NCI-H748 treated with DMSO at 0.1 percent for 48 hours (cell line): ENCODE measurements at places on chromosomes 4 and X.

- no peak for DNase-seq
Measured at GRCh38 chr4:2261110-2261852, 628 bp downstream of the MXD4 start.

DNA sequence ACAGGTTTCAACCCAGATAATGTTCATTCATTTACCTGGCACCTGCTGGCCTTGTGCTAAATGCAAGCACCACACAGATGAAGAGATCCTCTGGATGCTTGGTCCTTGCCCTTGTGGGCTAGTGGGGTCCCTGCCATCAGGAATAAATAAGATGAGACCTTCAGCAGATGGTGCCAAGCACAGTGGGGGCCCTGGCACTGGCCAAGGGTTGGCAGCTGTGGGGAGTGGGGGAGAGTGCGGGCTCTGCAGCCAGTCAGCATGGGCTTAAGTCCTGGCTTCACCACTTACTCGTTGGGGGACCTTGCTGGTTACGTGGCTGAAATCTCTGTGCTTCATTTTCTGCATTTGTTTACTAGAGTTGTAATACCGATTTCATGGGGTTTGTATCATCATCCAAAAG lies 6.9 kb downstream of the LAP3 start:
- DNase-seq = no peak

DNA sequence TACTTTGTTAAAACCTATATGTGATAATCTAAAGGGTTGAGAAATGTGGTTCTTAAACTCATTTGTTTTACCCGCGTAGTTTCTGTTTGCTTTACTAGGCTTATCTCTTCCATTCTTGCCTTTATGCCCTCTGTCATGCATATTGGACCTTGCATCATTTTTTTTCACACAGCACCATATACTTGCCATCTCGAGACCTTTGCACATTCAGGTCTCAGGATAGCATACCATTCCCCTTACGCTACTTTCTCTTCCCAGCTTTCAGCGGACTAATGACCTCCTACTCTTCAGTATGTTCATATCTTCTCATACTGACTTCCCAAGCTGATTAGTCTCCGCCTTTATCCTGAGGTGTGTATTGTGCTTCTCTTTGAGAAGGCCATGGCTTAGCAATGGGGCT lies 40.5 kb downstream of the USP38 start:
- DNase-seq = no peak

GRCh38 chr4:67700116-67700737 lies 728 bp downstream of the UBA6 start:
- DNase-seq = peak; percentile 10

DNA sequence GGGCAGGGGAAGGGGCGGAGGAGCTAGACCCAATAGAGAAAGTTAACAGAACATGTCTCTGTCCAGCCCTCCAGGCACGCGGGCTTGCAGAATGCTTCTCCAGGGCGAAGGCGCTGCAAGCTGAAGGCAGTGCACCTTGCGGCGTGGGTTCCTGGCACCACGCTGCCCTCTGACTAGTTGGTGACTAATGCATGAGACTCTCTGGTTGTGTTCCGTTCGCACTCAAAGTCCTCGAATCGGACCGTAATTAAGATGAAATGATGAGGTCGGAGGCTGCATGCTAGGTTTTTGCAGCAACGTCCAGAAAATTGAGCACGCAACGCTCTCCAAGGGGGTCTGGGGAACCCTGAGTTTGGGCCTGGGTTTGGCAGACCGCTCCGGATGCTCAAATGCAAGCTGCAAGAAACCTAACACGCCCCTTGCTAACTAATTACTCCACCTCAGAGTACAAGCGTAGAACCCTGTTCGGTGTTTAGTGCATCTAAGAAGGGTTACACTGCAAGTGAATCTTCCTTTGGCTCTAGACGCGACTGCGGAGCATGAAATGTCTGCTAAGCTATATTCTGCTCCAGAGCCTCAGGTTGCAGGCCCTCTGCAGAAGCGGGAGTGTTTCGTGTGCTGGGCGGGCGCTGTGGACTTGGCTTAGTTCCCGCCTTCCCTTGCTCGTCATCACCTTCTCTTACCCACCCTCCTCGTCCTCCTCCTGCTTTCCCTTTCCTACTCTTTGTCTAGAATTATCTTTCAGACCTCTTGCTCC lies 57.1 kb upstream of the NKAP start:
- no peak for DNase-seq

DNA sequence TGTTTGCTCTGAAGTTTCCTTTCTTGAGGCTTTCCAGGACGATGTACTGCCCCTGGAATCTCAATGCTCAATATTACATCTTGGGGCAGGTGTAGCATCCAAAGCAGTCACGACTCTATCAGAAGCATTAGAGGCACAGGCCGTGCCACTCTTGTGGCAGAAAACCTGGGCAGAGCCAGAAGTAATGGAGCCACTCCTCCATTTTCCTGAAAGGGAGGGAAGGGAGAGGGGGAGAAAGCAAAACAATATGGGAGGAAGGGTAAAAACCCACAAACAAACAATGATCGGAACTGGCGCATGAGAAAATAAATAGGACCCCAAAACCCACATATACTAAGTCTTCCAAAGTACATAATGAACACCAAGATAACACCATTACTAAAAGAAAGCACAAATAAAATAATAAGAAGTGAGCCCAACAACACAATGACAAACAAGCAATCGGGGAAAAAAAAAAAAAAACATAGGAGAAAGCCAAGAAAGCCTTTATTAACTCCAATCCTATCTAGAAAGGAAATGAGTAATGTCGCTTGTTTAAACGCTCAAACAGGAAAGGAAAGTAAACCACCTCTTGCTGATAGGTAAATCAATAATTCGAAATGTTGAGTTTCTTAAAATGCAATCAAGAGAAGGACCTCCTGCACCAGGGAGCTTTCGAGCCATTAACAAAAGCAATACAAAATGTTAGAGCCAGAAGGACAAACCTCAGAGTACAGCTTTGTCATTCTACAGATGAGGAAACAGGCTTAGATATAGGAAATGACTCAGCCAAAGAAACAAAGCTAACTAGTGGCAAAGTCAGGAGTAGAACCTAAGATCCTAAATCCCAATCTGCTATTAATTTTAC lies 117.4 kb downstream of the ATRX start:
- DNase-seq = no peak

DNA sequence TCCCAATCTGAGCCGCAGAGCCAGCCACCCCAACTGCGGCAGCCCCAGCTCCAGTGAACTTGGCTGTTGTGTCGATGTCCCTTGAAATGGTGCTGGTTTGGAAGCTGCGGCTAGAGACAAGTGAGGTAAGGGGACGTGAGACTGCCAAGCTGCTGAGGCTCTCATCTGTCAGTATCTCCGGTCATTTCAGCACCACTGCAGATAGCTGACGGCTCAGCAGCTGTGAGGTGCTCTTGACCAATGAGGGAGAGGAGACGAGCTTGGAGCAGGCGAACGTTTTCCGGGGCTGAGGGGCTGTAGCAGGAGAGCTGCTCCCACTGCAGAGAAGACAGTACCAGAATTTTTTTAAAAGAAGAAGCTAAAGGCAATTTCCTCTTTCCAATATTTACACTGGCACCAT lies 175.5 kb upstream of the CASK start:
- DNase-seq = no peak

DNA sequence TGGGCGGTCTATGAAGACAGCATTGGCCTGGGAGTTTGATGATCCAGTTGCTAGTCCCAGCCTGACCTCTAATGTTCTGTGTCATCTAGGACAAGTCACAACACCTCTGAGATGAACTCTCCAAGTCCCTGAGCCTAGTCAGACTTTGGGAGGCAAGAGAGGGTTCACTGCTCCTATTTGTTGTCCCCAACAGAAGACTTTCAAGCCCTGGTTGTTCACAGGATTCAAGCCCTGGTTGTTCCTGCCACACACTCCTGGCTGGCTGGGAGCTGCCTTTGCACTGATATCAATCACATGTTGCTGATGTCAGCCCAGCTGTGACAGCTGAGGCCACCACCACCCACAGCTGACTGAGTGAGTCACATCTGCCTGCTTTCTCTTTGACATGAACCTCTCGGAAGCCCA lies 253.2 kb upstream of the RASGEF1B start:
- DNase-seq = no peak

DNA sequence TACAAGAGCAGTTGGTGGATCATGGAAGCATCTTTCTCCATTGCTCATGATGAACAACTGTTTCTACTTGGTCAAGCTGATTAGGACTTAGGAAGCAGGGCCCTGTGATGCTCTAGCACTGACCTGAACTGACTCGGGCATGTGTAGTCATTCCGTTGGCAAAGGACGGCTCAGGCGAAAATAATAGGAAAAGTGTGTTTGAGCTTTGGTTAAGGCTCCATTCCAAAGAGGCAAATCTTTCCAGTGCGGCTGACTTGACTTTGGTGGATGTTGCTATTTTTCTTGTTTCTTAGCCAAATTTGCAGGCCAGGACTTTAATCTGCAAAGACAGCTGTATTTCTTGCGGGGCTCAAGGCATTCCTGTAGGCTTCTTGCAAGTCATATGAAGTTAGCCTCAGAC lies 39.5 kb downstream of the ZNF518B start:
- DNase-seq = no peak

- no peak for DNase-seq
Measured at GRCh38 chr4:88077911-88078524, 70.6 kb downstream of the PKD2 start.

GRCh38 chr4:1973661-1974060 lies 35.1 kb downstream of the NELFA start:
- DNase-seq = no peak

DNA sequence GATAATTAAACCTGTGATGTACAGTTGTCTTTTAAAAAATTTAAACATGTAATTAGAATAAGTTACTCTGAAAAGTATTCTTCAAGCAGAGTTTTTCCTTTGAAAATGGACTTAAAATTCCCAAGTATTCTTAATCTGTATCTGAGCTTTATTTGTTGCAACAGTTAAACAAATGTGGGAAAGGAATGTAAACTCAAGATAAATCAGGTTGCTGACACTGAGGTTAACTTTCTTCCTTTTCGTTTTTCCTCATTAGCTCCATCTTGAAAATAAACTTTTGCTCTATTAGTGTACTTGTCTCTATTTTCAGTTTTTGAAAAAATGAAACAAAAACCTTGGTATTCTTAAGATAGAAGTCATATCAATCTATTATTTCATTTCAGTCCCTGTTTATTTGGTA lies 144.5 kb upstream of the BMPR1B start:
- no peak for DNase-seq

GRCh38 chr4:86543560-86544309 lies 50.4 kb upstream of the PTPN13 start:
- DNase-seq = no peak

DNA sequence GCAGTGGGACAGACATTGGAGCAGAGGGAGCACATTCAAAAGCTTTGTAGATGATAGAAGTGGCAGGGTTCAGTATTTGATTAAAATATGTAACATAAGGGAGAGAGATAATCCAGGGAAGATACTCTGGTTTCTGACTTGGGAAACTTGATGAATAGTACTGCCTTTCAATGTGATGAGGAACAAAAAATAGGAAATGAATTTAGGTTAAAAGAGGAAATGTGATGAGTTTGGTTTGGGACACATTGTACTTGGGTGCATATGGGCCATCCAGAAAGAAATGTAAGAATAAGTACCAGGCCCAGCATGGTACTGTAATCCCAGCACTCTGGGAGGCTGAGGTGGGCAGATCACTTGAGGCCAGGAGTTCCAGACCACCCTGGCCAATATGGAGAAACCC lies 20.9 kb upstream of the NDNF start:
- DNase-seq = no peak

GRCh38 chr4:121049072-121049599 lies 23.2 kb downstream of the NDNF start:
- no peak for DNase-seq

- DNase-seq = no peak
Measured at GRCh38 chrX:10052906-10053625, 85.9 kb downstream of the CLDN34 start.

DNA sequence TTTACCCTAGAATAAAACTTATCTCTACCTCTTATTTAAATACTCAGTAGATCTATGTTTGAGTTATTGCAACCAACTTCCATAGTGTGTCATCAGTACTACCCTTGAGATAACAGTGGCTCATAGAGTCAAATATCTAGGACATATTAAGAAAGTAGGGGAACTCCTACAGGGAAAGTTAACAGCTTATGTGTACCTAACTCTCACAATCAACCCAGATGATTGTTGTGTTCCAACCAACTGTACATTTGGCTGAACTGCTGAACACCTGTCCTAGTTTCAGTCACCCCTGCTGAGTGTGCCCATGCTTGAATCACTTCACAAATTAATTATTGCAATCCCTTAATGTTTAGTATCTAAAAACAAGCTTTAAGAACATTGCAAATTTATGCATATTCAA lies 244.2 kb upstream of the GRID2 start:
- DNase-seq = no peak

GRCh38 chr4:121411151-121411744 lies 30.4 kb upstream of the QRFPR start:
- DNase-seq = no peak

DNA sequence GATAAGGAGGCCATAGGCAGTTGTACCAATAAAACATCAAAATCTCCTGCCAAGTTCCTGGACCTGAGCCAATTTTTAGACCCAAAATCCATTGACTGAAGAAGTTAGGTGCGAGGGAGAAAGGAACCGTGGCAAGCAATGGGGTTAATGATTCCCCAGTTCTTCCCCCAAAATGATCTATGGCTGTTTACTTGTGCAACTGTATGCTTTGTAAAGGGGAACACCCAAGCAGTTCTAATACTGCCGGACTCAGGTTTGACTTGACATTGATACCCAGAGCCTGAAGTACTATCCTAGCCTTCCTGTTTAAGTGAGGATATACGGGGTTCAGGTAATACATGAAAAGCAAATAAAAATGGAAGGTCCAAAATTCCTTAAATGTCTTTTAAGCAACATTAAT lies 6.7 kb upstream of the EIF4E start:
- DNase-seq = no peak

GRCh38 chr4:38802561-38803355 lies 1.8 kb downstream of the TLR1 start:
- DNase-seq = no peak

DNA sequence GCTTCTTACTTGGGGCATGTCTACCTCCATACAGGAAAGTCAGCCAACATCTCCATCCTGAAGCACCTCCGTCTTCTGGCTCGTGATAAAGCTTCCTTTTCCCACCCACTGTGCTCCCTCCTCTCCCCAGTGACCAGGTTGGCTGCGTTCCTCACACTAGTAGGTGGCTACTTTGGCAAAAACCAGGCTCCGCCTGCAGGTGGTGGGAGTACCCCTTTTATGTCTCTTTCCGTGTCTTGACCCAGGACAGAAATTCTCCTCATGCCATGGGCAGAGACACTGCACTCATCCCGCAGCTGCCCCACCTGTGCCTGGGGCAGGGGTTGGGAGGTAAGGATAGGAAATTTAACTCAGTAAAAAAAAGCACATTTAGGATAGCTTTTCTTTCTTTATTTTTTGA lies 50.9 kb downstream of the ENPP6 start:
- no peak for DNase-seq

GRCh38 chrX:19064175-19064574 lies 58.1 kb downstream of the ADGRG2 start:
- DNase-seq = no peak

GRCh38 chr4:77104791-77105540 lies 29.2 kb upstream of the CCNI start:
- peak; percentile 44 for DNase-seq

DNA sequence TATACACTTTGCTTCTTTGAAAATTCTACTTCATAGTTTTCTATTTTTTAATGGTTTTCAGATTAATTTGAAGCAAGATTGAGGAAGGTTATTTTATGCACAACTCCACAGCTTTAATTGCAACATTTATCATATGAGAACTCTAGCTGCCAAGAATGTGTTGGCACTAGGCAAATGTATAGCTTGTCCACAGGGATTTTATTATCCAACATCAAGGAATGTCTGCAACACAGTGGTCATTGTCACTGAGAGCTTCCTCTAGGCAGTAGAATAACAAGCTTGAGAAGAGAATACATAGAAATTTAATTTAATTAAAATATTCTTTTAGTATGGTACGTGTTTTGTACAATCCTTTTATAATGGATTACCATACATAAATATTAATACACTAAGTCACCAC lies 1600.8 kb downstream of the ARAP2 start:
- DNase-seq = no peak
